Stimulated activated CD4-positive, alpha-beta T cell treated with anti-CD3 and anti-CD28 coated beads, TNF-alpha, amount 100 ng/mL, for 4 hours (primary cell): ENCODE measurements at places on chromosomes 16 and 17.

DNA sequence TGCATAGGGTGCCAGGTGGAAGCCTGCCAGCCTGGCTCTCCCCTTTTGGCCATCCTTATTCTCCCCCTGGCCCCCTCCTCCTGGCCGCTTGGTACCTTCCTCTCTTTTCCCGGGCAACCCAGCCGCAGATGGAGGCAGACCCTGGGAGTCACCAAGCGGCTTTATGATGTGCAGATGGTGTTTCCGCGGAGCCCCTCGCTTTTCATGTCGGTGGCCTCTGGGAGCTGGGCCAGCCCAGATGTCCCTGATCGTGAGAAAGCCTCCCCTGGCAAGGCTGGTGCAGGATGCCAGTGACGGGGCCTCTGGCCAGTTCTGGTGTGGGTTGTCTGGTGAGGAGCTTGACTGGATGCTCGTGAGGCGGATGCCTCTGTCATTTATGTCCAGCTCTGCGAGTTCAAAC, 18.0 kb upstream of the BRD7 start:
- no peak for DNase-seq

- no peak for DNase-seq
These were observed 26.3 kb downstream of the AMFR start for GRCh38 chr16:56399047-56399446.

DNA sequence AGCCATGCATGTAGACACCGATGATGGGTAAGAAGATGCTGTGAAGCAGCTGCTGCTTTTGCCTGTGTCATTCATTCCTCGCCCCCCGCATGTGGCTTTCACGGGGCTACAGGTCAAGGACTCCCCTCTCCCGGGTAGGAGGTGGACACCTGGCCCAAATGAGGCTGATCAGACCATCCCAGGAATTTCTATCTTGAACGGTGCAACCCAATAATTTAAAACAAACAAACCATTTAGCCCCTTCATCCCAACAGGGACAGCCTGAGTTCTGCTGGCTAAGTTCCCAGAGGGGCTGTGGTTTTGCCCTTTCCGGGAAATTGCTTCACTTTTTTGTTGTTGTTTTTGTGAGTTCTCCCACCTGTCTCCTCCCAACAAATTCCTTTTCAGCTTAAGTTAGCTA, 137.7 kb upstream of the CDH5 start:
- DNase-seq = no peak

- no peak for DNase-seq
These were observed 5.4 kb downstream of the DCAF7 start for GRCh38 chr17:63555500-63556156.

DNA sequence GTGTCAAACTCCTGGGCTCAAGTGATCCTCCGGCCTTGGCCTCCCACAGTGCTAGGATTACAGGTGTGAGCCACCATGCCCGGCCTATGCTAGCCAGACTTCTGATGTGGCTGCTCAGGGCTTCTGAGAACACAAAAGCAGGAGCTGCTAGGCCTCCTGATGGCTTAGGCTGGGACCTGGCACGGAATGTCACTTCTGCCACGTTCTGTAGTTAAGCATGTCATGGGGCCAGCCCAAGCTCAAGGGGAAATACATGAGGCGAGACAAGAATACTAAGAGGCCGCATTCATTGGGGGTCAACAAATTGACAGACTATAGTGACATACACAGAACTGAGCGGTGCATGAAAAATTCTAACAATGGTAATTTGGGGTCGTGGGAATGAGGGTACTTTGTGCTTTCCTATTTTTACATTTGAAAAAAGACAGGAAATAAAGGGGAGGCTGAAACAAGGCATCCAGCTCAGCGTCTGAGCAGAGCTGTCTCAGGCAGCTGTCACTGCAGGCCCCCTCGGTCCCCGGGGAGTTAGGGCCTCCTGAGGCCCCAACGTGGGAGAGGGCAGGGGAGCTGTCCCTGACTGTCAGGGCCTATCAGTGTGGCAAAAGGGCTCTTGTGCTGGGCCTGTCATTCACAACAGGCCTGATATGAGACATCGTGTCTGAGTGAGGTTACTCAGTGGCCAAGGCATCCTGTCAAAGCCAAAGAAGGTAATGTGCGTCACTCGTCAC, 26.4 kb downstream of the CFAP20 start:
- DNase-seq = no peak

DNA sequence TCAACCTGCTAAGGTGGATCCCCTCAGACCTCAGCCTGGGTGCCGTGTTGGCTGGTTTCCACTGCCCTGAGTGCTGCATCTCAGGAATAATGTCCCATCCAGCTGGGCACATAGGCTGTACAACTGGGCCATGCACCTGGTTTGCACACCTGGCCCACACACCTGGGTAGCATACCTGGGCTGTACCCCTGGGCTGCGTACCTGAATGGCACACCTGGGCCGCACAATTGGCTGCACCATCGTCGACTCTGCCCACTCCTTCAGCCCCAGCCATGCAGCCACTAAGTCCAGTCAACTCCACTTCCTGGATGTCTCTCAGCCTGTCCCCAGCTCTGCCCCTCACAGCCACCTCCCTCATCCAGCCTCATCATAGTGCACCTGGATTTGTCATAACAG, 7.9 kb downstream of the SLC5A10 start:
- DNase-seq = no peak

DNA sequence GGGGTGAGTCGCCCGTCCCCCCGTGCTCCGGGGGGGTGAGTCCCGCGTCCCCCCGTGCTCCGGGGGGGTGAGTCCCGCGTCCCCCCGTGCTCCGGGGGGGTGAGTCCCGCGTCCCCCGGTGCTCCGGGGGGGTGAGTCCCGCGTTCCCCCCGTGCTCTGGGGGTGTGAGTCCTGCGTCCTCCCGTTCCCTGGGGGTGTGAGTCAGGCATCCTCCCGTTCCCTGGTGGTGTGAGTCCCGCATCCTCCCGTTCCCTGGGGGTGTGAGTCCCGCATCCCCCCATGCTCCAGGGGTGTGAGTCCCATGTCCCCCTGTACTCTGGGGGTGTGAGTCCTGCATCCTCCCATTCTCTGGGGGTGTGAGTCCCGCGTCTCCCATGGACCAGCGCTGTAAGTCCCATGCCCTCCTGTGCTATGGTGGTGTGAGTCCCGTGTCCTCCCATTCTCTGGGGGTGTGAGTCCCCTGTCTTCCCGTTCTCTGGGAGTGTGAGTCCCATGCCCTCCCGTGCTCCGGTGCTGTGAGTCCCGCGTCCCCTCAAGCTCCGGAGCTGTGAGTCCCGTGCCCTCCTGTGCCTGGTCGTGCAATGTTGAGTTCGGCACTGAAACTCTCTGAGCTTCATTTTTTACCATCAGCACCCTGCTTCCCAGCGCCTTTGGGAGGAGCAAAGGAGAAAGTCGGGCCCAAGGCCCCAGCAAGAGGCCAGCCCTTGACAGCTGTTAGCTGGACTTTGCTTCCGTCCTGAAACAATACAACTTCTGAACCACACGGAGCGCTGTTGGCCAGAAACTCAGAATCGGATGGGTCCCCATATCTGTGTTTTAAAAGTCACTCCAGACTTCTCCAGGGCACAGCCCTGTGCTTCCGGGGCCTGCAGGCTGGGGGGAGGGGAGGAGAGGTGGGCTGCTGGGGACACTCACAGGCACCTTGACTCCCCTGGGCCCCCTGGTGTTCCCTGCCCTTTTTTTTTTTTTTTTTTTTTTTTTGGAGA, 11.5 kb upstream of the ZC3H18 start:
- no peak for DNase-seq

- no peak for DNase-seq
These were observed 14.9 kb downstream of the IGFBP4 start for GRCh38 chr17:40457964-40458791.

DNA sequence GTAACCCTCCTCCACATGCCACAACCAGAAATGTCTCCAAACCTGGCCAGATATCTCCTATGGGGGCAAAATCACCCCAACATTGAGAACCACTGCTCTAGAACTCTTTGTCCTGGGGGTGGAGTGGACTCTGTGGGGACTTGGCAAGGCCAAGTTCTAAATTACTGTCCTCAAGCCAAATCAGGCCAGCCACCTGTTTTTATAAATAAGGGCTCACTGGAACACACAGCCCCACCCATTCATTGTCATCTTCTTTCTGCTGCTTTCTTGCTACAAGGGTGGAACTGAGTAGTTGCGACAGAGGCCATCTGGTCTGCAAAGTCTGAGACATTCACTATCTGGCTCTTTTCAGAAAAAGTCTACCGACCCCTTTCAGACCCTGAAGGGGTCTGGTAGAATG, 26.8 kb upstream of the TMEM220 start:
- DNase-seq = no peak

DNA sequence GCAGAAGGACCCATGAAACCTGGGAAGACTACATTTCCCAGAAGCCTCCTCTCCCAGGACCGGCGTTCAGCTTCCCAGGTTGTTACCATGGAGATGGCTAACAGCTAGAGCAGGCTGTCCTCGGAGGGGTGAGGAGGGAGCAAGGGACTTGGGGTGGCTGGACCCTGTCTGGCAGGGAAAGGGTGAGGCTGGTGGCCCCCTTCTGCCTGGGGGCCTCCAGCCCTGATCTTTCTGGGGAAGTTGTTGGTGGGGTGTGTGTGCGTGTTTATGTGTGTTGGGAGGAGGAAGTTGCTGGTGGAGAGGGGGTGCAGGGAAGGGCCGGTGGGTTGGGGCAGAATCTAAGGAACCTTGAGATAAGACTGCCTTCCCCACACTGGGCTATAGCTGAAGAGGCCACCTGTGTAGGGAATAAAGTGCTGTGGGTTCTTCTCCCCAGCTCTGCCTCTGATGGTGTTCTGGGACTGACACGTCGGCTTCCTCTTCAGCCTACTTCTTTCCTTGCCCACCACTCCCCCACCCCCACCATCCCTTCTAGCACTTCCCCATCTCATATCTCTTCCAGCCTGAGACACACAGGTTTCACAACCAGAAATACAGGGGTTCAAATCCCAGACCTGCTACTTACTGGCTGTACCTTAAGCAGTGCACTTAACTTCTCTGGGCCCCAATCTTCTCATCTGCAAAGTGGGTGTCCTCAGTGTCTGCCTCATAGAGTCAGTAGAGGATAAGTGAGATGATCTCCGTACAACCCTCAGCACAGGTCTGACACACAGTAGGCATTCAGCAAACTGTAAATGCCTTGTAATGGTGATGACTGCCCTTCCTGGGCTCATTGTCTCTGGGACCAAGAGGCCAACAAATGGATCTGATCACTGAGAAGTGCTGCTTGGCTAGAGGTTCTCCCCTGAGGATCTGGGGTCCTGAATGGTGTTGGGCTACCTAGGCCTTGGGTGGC, at the start of gene DRC7:
TSS of gene DRC7 (plus strand) at position 82 of the 955 bp plus-strand sequence. CDS start 3,144 bp downstream, outside the sequence.
- no peak for DNase-seq

DNA sequence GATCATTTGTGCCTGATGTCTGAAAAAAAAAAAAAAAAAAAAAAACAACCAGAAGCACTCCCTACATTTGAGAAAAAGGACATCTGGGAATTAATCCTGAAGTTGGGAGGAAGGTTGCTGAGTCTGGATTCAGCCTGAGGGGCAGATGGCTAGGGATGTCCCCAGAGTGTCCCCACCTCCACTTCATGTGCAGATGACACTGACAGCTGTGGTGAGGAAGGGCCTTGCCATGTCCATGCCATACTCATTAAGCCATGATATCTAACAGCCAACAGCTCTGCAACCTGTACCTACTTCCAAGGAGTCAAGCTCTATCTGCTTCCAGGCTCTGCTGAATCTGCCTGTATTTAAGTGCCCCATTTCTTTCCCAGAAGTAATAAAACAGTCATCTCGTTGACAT, 356.0 kb downstream of the CA10 start:
- DNase-seq = no peak

DNA sequence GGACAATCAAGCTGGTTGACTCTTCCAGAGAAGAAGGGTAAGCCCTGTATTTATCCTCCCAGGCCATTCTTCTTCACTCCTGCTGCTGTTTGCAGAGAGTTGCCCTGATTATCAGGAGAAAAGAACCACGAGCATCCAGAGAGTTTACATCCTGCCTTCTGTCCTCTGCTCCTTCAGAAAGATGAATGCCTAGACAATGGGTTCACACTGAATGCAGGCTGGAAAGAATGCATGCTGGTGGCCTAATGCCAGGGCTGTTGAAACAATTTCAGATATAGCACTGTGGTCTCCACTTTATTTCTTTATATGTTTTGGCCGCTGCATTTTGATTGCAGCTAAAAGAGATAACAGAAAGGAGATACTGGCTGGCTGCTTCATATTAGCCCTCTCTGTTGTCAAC, 21.2 kb upstream of the HAS3 start:
- DNase-seq = no peak

- DNase-seq = no peak
These were observed 157.5 kb upstream of the CDC42EP4 start for GRCh38 chr17:73469311-73469710.

- DNase-seq = no peak
These were observed 10.8 kb downstream of the ARSG start for GRCh38 chr17:68302066-68302564.

DNA sequence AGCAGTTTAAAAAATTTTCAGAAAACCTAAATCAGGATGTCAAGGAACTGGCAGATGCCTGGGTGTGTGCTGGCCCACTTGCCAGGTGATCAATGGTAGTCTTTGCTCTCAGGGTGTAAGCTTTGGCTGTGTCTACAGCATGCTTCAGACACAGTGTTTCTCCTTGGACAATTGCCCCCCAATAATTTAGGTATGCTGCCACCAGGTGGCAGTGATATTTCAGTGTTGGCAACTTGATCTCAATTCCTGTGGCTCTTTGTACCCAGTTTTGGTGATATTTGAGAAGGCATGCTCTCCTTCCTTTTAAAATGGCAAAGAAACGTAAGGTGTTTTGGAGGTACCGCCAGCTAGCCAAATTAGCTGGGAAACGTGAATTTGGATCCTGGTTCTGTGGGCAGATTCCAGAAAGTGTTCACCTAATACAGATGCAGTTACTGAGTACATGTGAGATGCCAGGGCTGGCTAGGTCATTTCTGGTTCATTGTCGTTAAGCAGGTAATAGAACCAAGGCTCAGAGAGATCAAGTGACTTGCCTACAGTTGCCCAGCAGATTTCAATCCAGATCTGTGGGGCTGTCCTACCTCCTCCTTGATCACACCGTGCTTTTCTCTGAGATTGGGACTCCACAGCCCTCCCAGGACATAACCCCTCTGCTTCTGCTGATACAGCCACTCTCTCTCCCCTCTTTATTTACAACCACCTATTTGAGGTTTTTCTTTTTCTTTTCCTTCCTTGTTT, 155.6 kb upstream of the PLCG2 start:
- DNase-seq = peak; percentile 31

GRCh38 chr16:88306860-88307545, 75.8 kb upstream of the ZNF469 start:
- no peak for DNase-seq

DNA sequence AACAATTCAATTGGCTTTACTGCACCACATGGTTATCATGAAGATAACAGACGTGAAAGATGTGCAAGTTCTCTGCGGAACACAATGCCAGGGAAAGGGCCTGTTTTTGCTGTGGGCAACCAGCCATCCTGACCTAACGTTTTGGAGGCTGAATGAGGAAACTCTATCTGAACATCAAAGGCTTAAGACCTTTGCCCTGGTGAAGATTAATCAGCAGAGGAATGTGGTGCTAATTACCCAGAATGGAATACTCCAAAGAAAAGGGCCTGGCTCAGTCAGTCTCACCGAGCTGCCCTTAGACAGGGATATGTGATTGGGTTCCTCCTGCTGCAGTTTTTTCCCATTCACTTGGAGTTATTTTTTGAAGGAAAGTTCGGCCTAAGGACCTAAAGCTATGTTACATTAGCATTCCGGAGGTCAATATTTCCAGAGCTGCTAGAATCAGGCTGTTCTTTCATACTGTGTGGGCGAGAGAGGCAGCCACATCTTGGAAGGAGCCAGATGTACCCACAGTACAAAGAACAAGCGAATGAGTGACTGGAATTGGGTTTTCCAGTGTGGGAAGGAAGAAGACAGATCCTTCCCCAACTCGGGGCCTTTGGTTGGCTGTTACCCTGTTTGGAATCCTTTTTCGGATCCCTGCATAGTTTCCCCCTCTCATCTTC, 15.5 kb downstream of the ASIC2 start:
- no peak for DNase-seq

- DNase-seq = no peak
These were observed 107.8 kb downstream of the YPEL2 start for GRCh38 chr17:59439262-59439661.

GRCh38 chr17:2711608-2712299, at the start of gene CLUH:
CLUH (minus strand) TSS chr17:2711764; CDS start chr17:2711661, 103 bp downstream.
- DNase-seq = peak; percentile 97
